ENCODE measurements at places on chromosomes 6 and 20.

DNA sequence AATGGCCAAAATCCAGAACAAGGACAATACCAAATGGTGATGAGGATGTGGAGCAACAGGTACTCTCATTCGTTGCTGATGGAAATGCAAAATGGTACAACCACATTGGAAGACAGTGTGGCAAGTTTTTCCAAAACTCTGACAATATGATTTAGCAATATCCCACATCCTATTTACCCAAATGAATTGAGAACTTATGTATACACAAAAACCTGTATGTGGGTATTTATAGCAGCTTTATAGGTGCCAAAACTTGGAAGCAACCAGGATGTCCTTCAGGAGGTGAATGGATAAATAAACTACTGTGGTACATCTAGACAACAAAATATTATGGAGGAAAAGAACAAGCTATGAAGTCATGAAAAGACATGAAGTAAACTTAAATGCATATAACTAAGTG is 156.5 kb downstream of the TFAP2A start:
- H3K36me3 ChIP-seq: no peaks in the 10 kb centered on the region
- peaks cover 3% of the 10 kb centered on the region for H3K27me3 ChIP-seq
- no peaks in the 10 kb centered on the region for H3K4me1 ChIP-seq
- no peak overlapping the region for H3K27ac ChIP-seq
- no peak for DNase-seq

GRCh38 chr6:20563377-20563776 is 29.1 kb downstream of the CDKAL1 start:
- H3K36me3 ChIP-seq: no peaks in the 10 kb centered on the region
- no peak overlapping the region for H3K4me3 ChIP-seq
- H3K4me1 ChIP-seq: peaks cover 8% of the 10 kb centered on the region
- no peaks in the 10 kb centered on the region for H3K27me3 ChIP-seq
- no peak for DNase-seq

DNA sequence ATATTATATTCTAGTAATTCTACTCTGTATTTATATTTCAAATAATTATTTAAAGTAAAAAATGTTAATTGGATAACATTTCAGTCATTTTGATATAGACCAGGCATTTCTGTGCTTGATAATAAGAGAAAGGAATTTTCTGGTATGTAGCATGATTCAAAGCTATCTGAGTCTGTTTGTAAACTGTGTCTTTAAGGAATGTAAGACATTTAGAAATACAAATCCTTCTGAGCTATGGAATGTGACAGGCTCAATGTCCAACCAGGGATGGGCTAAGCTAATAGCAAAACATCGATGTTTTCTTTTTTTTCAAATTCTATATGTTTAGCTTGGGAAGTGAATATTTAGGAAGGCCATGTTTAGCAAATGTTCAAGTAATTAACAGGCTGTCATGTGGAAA is 41.5 kb upstream of the FAM83B start:
- no peak for DNase-seq
- no peak overlapping the region for H3K27ac ChIP-seq
- H3K4me3 ChIP-seq: no peak overlapping the region

DNA sequence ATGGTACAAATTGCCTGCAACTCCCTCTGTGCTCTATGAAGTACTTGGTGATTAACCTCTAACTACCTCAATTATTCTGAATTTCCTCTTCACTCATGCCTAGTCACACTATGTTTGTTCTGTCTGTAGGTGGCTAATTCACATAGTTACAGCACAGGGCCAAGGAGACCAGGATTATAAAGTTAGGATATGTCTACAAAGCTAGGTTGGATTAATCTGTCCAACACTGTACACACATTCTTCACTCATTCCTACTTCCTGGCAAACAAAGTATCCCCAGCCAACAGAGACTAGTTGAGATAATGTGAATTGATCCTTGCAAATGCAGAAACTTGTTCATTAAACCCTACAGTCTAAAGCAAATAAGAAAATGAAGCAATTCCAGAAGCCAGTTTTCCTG is 269.8 kb downstream of the HACE1 start:
- DNase-seq: no peak
- no peaks in the 10 kb centered on the region for H3K36me3 ChIP-seq
- no peak overlapping the region for H3K4me3 ChIP-seq
- no peaks in the 10 kb centered on the region for H3K4me1 ChIP-seq

DNA sequence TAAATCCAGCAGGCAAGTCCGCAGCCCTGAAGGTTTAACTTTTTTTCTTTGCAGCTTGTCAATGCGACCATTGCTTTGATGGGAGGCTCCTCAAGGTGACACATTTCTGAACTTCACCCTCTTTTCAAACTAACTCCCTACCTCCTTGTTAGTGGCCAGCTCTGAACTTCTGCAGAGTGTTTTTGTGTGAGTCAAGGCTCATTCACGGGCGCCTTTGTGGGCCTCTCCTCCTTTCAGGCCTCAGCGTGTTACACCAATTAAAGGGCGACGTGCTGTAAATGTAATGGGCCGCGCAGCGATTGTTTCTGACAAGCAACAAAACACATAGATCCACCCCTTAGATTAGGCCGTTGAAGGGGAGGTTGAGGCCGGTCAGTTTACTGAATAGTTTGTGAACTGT is 45.5 kb upstream of the NR2E1 start:
- no peak for DNase-seq
- peaks cover 100% of the 10 kb centered on the region for H3K27me3 ChIP-seq
- H3K36me3 ChIP-seq: no peaks in the 10 kb centered on the region
- peaks cover 37% of the 10 kb centered on the region for H3K4me1 ChIP-seq
- H3K4me3 ChIP-seq: no peak overlapping the region
